Activated CD8-positive, alpha-beta memory T cell treated with anti-CD3 and anti-CD28 coated beads for 1 hour (primary cell): ENCODE measurements at places on chromosomes 2 and 18.

GRCh38 chr2:56011624-56012023 lies 88.0 kb upstream of the EFEMP1 start:
- no peak for DNase-seq

DNA sequence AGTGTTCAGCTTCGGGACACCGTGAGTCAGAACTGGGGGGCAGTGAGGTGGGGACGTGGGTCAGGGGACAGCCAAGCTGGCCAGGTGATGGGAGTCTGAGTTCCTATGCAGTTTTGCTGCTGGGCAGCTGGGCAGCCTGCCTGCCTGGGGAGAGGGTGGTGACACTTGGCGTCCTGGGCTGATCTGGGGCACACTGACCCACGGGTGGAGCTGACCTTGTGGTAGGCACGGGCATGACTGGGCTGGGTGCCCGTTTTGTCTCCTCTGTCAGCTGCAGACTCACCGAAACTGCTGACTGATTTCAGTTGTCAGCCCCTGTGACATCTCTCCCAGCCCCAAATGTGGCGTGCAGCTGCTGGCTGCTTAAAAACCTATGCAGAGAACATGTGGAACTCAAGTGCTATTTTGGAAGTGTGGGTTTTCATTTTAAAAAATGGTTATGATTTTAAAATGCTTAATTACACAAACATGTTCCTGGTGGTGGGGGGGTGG lies 32.6 kb upstream of the E2F6 start:
- no peak for DNase-seq

GRCh38 chr2:866009-866680 lies 84.5 kb upstream of the SNTG2 start:
- DNase-seq: no peak

GRCh38 chr18:36769611-36770314 lies 59.0 kb downstream of the TPGS2 start:
- DNase-seq: no peak

DNA sequence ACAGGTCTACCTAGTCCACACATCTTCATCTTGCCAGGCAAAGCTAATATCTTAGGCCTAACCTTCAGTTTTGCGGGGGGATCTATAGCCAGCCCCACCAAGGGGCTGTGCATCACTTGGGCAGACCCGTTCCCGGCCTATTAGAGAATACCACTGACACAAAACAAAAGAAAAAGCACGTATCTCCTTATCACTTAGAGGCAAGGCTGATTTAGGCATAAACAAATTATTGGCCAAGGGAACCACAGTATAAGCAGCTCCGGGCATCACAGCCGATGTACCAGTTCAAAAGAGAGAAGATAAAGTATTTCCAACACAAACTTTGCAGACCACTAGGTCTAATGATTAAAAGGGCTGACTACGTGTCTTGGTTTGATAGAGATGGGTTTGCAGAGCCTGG lies 248.0 kb downstream of the TCF4 start:
- no peak for DNase-seq

DNA sequence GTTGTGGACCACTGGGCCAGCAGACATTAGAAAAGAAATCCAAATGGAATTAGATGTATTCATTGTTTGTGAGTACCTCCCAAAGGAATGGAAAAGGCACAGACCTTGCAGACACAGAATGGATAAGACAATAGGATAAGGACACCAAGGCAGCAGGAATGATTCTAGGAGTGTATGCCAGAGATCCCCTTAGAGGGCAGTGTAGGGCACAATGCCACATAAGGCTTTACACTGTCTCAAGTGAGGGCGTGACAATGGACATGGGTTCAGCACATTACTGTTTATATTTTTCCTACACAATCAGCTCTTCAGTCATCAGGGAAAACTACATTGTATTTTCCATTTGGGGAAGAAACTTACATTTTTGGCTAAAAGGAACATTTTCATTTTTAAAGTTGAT lies 250.9 kb downstream of the PTH2R start:
- DNase-seq: no peak

GRCh38 chr2:141386168-141386567 lies 744.6 kb downstream of the LRP1B start:
- no peak for DNase-seq

DNA sequence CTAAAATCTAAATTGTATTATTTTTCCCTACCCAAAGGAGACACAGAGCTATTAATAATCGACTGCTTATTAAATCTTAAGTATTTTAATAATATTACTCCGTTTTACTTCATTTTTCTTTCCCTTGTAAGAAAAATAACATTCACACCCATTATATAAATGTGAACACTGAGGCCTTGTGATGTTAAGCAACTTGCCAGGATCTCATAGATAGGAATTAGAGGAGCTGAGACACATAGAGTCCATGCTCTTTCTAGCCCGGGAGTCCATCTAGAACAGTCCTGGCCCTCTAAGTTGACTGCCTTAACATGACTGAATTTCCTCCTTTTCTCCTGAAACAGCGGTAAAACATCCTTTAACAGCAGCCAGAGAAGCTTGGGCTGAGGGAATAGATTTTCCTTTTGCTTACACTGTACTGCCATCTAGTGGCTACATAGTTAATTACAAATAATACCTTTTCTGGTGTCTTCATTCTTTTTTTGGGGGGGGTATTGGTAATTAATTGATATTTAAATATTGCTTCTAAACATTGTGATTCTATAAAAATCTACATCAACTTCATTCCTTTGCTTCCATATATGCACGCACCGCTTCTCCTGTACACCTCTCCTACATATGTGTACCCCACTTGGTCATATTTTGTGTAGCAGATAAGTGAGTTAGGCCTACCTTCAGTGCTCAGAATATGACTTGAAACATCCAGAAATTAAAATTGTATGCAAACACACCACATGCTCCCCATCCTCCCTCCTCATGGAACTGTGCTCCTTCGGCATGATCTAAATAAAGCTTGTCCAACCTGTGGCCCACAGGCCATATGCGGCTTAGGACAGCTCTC lies 125.8 kb upstream of the HNMT start:
- no peak for DNase-seq

DNA sequence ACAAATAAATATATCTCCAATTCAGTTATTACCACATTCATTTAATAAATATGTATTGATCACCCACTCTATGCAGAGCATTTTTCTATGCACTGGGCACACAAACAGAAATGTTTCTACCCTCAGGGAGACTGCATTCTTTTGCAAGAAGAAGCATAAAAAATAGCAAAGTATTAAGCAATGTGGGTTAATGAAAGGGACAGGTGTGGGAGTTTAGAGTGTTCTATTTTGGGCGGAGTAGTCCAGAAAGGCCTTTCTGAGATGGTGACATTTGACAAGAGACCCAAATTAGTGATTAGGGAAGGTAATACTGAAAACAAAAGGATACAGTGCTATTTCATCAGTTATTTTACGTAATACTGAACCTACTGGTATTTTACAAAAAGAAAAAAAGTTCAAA lies 394.3 kb upstream of the CHST9 start:
- no peak for DNase-seq

GRCh38 chr2:56589835-56590234 lies 406.0 kb downstream of the CCDC85A start:
- DNase-seq: no peak

GRCh38 chr2:147449323-147449991 lies 395.4 kb upstream of the ACVR2A start:
- DNase-seq: no peak

- no peak for DNase-seq
Measured at GRCh38 chr18:55119434-55119833, 160.2 kb upstream of the CCDC68 start.

GRCh38 chr2:118059919-118060478 lies 28.3 kb upstream of the INSIG2 start:
- DNase-seq: no peak

DNA sequence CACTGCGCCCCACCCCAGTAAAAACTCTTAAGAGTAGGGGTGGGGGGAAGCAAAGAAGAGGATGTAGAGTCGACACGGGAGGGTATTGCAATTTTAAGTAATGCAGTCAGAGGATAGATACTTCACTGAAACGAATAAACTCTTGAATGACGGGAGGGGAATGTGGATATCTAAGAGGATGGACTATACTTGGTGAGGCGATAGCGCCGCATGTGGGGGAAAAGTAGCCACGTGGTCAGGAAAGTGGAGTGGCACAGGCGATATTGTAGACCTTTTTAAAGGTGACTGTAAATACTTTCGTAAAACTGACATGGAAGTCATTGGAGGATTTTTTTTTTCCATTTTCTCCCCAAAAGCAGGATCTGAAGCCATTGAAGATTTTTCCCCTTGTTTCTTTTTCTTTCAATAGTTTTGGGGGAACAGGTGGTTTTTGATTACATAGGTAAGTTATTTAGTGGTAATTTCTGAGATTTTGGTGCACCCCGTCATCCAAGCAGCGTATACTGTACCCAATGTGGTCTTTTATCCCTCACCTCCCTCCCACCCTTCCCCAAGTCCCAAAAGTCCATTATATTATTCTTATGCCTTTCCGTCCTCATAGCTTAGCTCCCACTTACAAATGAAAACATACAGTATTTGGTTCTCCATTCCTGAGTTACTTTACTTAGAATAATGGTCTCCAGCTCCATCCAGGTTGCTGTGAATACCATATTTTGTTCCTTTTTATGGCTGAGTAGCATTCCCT lies 13.8 kb downstream of the CLK1 start:
- DNase-seq: no peak

- DNase-seq: peak; percentile 30
Measured at GRCh38 chr2:232444409-232445148, 11.4 kb upstream of the ALPI start.

- no peak for DNase-seq
Measured at GRCh38 chr2:178895872-178896271, 88.6 kb upstream of the TTN start.

DNA sequence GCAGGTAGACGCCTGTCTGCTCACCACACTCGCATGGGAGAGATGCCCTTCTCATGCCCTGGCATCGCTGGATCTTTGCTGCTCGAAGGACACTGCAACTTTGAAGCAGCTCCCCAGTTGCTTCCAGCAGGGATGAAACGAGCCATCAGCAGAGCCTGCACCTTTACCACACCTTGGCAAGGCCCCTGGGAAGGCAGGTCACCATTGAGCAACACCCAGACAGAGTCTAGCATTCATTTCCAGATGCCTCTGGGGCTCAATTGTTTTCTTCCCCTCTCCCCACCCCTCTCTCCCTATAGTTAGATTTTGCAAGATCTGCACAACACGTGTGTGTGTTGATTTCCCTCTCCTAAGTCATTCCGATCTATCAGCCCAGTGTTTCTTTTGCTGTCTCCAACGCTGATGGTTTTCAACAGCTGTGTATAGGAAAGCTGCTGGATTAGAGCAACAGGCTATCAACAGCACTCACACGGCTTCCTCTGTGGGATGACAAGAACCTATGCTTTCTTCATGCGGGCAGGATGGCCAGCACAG lies 25.6 kb upstream of the INHBB start:
- no peak for DNase-seq

DNA sequence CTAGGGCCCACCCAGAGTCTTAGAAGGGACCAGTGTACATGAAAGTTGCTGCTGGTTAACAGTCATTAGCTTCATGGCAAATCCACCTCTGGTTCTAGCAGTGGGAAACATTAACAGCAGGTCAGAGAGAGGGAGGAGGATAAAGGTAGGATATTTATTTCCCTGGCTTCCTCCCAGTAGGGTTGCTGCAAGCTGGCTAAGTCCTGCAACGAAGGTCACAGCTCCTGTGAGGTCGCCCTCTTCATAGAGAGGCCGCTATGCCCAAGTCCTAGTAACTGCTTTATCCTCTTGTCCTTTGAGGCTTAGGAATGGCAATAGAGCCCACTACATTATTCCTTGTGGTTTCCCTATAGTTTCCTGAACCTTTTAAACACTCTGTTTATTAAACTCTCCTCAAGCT lies 84.0 kb upstream of the ACSL3 start:
- no peak for DNase-seq
